ENCODE measurements at places on chromosomes 13 and 19.

- no peak for DNase-seq
Measured at GRCh38 chr19:50024719-50025021, 502 bp downstream of the VRK3 start.

DNA sequence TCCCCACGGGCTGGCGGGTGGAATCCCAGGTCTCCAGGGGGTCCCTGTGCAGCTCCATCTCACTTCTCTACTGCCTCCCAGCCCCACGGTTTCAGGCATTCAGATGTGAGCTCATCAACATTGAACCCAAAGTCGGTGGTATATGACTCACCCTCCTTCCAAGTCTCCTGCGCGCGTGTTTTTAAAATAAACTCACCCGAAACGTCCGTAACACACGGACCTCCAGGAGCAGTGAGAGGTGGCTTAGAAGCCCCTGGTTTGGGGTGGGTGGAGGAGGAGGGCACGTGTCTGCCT, 14.0 kb upstream of the CRTC1 start:
- no peak for DNase-seq

DNA sequence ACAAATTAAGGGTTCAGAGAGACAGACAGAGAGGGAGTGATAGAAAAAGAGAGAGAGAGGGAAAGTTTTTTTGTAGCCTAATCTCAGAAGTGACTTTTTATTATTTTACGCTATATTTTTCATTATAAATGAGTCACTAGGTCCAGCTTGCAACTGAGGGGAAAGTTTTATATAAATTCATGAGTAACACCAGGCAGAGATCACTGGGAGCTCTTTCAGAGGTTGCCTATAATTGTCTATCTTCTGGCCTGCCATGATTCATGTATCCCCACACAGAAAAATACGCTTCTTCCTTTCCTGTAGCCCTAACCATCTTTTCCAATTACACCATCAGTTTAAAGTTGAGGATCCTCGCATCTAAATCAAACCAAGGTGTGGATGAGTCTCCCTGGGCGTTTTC, 467.9 kb downstream of the SLITRK1 start:
- no peak for DNase-seq

DNA sequence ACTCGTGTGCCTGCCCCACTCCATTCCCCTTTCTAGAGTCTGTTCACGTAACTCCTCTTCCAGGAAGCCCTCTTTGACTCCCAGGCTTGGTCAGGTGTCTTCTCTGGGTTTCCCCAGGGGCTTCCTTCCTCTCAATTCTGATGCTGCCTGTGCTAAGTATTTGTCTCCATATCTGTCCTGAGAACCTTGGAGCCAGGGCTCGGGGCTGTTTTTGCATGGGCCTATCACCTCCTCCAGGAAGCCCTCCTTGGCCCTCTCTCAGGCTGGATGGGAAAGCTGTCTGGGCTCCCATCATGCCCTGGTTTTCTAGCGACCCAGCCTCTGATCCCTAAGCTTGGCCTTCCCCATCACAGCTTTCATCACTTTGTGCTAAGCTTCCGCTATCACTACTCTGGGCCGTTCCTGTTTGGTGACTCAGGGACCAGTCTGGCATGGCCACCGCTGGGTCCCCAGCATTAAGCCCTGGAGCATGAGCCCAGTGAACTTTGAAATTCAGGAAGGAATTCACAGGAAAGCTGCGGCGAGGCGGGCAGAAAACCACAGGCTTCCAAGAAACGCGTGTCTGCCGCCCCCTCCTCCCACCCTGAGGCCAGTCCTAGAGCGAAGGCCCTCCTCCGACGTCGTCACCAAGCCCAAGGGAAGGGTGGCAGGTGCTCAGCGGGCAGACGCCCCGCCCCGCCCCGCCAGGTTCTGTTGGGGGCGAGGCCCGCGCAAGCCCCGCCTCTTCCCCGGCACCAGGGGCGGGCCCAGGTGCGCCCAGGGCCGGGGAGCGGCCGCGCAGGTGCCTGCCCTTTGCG, 486 bp upstream of the SPINT2 start:
- DNase-seq = peak; percentile 40

- DNase-seq = no peak
Measured at GRCh38 chr19:41009700-41010235, 18.7 kb downstream of the CYP2B6 start.

DNA sequence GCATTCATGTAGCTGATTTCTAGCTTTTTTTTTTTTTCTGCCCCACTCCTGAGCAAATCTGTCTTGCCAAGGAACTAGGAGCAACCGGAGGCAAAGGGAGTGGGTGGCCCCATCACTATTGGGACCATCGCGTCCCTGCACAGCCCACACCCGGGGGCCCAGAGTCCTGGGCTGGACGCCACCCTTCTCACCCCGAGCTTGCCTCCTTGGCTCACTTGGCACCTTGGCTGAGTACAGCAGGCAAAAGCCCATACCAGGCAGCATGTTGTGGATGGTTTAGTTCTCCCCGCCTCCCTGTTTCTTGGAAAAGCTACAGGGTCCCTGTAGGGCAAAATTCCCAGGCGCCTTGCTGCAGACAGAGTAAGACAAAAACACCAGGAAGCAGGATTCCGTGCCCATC, 13.7 kb downstream of the SMIM24 start:
- no peak for DNase-seq

GRCh38 chr13:52353193-52353592, 52.8 kb downstream of the THSD1 start:
- DNase-seq = no peak
